ENCODE measurements at places on chromosomes 1 and 21.
A peak's percentile ranks its signal among the peaks of the same experiment; 100 is the strongest.

GRCh38 chr1:224632921-224633321 is 16.8 kb downstream of the CNIH3 start:
- no peak for DNase-seq

GRCh38 chr1:210500831-210501230 is 172.1 kb downstream of the HHAT start:
- DNase-seq, result no peak

- no peak for DNase-seq
Observed at GRCh38 chr1:147504801-147505311, 36.4 kb upstream of the BCL9 start.

DNA sequence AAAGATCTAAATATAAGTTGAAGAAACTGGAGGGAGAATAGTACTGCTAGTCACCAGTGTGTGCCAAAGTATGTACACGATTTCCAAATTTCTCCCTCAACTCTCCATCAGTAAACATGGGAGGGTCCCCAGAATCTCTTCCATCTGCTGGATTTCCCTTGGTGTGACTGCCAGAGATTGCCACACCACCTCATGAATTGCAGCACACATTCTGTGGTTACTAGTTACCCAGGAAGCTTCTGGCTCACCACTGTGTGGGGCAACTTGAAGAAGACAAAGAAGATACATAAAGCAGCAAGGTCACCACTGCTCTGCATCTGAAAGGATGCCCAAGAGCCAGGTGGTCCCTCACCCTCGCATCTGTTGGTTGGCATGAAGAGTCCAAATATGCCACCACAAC is 191.7 kb upstream of the ESRRG start:
- no peak for DNase-seq

DNA sequence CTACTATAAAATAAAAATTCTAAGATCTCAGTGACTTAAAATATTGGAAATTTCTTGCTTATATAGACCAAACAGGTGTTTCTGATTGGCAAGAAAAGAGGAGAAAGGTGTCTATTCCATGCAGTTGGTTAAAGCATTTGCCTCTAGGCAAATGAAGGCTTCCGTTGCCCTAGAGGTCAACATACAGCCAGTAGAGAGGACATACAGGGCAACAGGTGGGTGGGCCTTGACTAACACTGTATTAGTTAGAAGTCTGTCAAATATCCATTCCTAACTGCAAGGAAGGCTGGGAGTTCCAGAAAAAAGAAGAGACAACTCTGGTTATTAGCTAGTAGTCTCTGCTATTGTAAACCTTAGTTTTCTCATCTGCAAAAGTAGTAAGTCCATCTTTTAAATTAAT is 43.0 kb downstream of the TNFSF4 start:
- no peak for DNase-seq

- DNase-seq, result no peak
Observed at GRCh38 chr1:169144941-169145626, 38.6 kb downstream of the ATP1B1 start.

GRCh38 chr1:47562799-47563198 is 125.0 kb downstream of the FOXD2 start:
- no peak for DNase-seq

- no peak for DNase-seq
Observed at GRCh38 chr1:85240174-85240601, 19.3 kb downstream of the C1orf52 start.

DNA sequence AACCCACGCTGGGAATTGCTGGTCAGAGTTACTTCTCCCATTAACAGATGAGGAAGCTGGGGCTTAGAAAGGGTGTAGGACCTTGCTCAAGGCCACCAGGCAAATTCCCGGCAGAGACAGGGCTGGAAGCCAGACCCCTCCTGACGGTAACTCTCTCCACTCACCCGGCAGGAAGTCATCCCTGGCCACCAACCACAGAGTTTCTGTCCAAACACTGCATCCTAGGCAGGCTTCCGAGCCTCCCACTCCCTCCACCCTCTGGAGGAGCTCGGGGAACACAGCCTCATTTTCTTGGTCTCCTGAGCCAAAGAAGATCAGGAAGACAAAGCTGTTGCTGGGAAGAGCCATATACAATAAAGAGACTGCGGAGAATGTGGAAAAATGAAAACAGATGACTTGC is 25.0 kb upstream of the ZNF436 start:
- no peak for DNase-seq

GRCh38 chr1:61732726-61733125 is 7.8 kb upstream of the TM2D1 start:
- DNase-seq, result no peak

GRCh38 chr1:171081763-171082201 is 8.9 kb upstream of the FMO3 start:
- no peak for DNase-seq

- DNase-seq, result no peak
Observed at GRCh38 chr21:43924421-43925095, 59.5 kb downstream of the AGPAT3 start.

DNA sequence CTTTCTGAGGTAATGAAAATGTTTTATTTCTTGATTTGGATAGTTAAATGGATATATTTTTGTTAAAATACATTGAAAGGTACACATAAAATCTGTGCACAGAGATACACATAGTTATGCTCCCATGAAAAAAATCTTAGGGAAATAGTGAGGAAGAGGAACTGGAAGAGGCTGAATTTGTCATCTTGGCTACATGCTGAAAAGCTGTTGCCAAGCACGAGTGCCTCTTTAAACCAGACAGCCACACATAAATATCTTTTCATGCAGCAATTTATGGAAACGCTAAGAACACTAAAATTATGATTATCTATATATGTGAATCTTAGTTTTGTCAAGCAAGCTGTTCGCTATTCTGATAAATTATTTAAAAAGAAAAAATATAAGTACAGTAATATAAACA is 12.8 kb upstream of the ADAR start:
- DNase-seq, result no peak

- DNase-seq, result no peak
Observed at GRCh38 chr1:209929751-209930150, 8.3 kb upstream of the SYT14 start.

- no peak for DNase-seq
Observed at GRCh38 chr1:218058730-218059129, 226.4 kb upstream of the RRP15 start.

DNA sequence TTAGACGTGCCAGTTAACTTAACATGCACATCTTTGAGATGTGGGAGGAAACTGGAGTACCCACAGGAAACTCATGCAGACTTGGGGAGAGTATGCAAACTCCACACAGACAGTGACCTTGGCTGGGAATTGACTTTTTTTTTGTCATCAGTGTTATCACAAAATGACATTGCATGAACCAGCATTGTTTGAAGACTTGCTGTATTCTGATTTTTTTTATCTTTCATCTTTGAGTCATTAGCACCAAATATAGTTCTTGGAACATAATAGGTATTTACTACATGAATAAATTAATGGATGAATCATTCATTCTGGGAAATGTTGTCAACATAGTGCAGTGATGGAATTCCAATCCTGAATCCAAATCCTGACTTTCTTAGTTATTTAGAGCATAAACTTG is 77.0 kb downstream of the ATF6 start:
- DNase-seq, result no peak

DNA sequence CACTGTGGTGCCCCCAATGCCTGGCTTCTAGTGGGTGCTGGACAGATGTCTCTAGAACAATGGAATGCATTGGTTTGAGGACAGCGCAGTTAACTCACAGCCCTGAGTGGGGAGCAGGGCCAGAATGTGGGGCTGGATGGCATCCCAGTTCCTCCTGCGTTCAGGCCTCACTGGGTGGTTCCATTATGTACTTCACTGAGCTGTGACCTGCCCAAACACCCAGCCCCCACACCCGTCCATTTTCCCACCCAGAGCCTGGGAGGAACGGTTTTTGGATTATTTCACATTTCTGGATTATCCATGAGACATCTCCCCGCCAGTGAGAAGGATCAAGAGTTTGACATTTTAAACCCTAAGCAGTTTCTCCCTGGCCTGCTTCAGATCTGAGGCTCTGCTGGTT is 55.3 kb upstream of the WASF2 start:
- no peak for DNase-seq

DNA sequence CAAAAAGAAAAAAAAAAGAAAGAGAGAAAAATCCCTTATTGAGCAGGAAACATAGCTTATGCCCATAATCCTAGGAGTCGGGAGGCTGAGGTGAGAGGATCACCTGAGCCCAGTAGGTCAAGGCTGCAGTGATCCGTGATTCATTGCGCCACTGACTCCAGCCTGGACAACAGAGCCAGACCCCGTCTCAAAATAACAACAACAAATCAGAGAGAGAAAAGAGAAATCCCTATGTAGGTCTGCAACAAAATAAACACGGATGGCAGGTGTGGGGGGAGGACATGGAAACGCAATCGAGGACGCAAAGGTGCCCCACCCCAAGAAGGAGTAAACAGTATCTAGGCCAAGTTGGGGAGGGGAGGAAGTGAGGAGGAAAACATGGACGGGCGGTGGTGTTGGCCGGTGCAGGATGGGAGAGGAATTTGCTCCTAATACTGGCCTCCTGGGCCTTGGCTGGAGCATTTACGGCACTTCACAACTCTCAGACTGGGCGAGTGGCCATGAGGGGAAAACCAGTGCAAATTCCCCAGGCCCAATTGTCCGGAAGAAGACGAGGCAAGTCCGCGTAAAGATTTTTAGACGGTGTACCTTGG is 609 bp upstream of the CHTOP start:
- DNase-seq, result no peak

- no peak for DNase-seq
Observed at GRCh38 chr1:247295274-247295684, 36.4 kb downstream of the ZNF496 start.

GRCh38 chr1:159296706-159297375 is 5.3 kb upstream of the FCER1A start:
- DNase-seq, result no peak

GRCh38 chr1:212722270-212722957 is 22.8 kb upstream of the BATF3 start:
- no peak for DNase-seq

DNA sequence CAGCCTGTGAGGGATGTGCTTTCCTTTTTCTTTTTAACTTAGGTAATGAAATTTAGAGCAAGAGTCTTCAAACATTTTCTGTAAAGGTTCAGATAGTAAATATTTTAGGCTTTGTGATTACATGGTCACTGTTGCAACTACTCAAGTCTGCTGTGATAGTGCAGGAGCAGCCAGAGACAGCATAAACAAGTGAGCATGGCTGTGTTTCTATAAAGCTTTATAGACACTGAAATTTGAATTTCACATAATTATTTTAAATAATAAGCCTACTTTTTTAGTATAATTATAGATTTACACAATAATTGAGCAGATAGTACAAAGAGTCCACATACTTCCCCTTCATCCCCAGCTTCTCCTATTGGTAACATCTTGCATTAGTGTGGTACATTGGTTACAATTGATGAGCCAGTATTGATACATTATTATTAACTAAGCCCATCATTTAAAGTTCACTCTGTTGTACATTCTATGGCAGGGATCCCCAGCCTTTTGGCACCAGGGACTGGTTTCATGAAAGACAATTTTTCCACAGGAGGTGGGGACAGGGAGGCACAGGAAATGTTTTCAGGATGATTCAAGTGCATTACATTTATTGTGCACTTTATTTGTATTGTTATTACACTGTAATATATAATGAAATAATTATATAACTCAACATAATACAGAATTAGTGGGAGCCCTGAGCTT is 3.0 kb downstream of the ATF6 start:
- no peak for DNase-seq

GRCh38 chr1:18794051-18794450 is 65.4 kb downstream of the TAS1R2 start:
- DNase-seq, result no peak

- DNase-seq, result no peak
Observed at GRCh38 chr1:230382001-230382491, 44.1 kb downstream of the PGBD5 start.

- peak; percentile 91 for DNase-seq
Observed at GRCh38 chr1:246931549-246932365, at the start of gene AHCTF1. Gene AHCTF1, minus strand, starts transcription at chr1:246931948. Its CDS starts 13,578 bp downstream, at chr1:246918370.

DNA sequence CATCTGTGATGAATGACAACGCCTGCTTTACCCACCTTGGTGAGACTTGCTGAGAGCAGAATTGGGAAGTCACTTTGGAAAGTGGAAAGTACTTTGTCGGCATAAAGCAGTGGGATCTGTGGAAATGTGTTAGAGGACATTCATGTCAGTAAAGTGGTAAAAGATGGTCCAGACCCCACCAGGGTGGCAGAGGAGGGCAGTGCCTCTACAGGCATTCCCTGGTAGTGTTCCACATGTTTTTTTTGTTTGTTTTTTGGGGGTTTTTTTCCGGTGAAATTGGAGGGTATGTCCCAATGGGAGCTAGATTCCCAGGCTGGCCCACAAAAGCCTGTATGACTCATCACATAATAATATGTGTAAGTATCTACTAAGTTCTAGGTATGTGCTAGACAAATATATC is 80.6 kb downstream of the ELAVL4 start:
- DNase-seq, result no peak

- DNase-seq, result no peak
Observed at GRCh38 chr1:97186381-97186780, 464.8 kb downstream of the PTBP2 start.

- no peak for DNase-seq
Observed at GRCh38 chr1:44328671-44329416, 26.2 kb downstream of the ERI3 start.

DNA sequence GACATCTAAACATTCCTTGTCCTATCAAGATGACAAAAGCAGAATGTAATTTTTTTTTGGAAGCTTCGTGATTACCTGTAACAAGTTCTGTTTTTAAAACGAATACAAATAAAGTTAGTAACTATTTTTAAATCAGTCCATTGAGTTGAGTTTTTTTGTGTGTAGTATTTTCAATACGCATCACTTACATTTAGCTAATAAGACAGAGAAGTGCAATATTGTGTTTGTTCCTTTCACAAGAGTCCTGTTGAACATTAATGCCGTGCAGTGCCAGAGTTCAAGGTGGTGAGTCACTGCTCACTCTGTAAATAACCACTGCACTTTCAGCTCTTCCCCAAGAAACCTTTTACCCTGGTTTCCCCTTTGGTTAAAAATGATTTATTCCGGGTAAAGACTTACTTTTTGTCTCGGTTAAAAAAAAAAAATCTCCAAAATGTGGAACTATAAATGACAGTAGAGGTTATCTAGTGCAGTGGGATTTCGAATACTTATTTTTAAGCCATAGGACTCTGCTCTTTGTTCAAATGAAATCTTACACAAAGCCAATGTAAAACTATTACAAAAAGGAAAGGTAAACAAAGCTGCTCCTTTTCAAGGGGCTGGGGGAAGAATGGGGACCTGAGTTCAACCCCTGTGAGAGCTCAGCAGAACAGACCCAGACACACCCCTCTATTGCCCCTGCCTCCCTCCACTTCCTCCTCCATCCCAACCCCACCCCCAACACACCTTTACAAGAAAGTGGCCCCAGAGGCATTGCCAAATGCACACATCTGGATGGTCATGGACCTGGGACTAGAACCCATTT is 14.8 kb upstream of the NCMAP start:
- DNase-seq, result no peak

- no peak for DNase-seq
Observed at GRCh38 chr1:113072141-113072756, 749 bp upstream of the LRIG2 start.

Measured in stimulated activated CD8-positive, alpha-beta memory T cell treated with anti-CD3 and anti-CD28 coated beads, Interleukin-4, amount 100 ng/mL, for 1 hour (primary cell).